T1000 (cell line): ENCODE measurements at places on chromosomes 16 and 17.

GRCh38 chr16:75262800-75263127 is 11.3 kb upstream of the BCAR1 start:
- no peak for DNase-seq

DNA sequence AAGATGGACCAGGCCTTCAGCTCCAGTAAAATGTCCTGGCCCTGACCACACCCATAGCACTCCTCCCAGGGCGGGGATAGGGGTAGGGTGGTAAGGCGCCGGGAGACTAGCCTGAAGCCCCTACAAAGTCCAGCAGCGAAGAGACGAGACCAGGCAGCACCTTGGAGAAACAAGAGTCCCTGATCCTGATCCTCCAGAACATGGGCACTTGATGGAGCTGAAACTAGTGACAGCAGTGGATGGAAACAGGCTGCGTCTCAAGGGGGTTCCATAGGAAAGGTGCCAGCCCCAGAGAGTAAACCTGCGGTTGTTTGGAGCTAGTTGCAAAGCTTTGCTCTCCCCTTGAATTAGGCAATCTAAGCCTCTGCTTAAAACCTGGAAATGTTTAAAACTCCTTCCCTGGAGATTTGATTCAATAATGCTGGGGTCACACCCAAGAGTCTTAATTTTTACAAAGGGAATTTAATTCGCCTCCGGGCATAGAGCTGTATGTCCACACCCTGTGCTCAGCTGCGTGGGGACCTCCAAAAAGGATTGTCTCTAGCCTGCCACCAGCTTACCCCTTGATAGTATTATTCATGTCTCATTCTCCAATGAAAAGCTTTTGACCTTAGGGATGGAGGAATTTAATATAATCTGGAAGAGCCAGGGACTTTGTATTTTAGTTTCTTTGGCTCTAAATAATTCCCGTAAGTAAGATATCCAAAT is 258.6 kb downstream of the PMP22 start:
- DNase-seq = no peak

- no peak for DNase-seq
These were observed 174.6 kb downstream of the ABCA8 start for GRCh38 chr17:68780596-68780995.

DNA sequence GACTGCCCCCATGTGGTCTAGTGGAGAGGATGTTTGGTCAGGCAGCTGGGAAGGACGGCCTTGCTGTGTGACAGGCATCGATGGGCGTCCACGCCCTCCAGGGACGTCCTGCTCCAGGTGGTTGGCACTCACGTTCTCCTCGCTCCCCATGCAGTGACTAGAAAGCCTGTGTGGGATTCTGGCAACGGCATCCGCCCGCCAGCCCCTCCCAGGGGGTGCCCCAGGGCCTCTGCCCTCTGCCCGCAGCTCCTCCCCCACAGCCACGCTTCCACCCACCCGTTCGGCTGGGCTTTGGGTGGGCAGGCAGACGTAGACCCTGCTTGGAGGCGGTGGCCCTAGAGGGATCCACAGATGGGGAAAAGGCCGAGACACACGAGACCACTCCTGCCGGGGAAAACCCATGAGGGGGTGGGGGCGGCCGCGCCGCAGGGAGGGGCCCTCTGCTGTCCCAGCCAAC is 4.7 kb upstream of the IL17C start:
- DNase-seq = no peak

DNA sequence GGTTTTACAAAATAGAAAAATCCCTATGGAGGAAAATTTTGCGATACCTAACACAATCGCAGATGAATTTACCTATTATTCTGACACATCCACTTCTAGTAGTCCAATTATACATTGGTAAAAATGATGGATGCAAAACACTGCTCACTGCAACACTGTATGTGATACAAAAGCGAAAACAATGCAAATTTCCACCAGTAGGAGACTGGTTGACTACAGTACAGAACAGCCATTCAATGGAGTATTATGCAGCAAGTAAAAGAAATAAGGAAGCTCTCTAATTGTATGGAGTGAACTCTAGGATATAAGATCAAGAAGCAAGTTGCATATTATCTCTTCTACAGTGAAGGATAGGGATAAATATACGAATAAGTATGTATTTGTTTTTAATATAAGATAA is 48.5 kb downstream of the SETD6 start:
- DNase-seq = no peak

DNA sequence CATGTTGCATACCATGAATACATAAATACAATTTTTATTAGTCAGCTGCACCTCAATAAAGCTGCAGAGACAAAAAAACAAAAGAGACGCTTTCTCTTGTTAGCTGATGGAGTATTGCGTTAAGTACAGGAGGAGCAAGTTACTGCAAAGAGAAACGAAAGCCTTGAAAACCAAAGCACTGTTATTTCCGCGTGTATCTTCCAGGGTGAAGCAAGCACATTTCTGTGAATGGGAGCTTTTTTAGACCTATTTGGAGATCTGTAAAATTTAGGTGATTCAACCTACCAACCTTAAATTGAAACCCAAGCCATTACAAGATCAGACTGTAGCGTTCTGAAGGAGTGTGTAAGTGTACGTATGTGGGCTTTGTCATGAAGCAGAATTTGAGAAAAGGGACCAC is 390.4 kb downstream of the SOX9 start:
- no peak for DNase-seq

- no peak for DNase-seq
These were observed 10.9 kb downstream of the RAB40C start for GRCh38 chr16:600781-601180.

GRCh38 chr16:67668495-67669157 is 2.0 kb downstream of the C16orf86 start:
- no peak for DNase-seq

GRCh38 chr16:3509470-3509928 is 8.7 kb downstream of the CLUAP1 start:
- no peak for DNase-seq

GRCh38 chr17:79631640-79632431 is 21.0 kb upstream of the RBFOX3 start:
- no peak for DNase-seq
